Right atrium auricular region (tissue), 2 donors: ENCODE measurements at places on chromosomes 7 and 10. TPM values are rescaled to one million over a fixed set of nuclear protein-coding genes. Genes with fewer than 3 reads are reported as not detected.

Gene HOGA1
- total RNA-seq, result 25.6 TPM

Gene LIPF
- not detected for total RNA-seq

Gene NAT16
- not detected for total RNA-seq

Gene CALHM3
- not detected for total RNA-seq

Gene OR9A2
- not detected for total RNA-seq

Gene CYP3A4
- not detected for total RNA-seq

Gene TRPV5
- total RNA-seq, result not detected
